Activated CD8-positive, alpha-beta T cell treated with anti-CD3 and anti-CD28 coated beads, Interleukin-2, amount 10 ng/mL, durations not matched to agents 7 days and 5 days (primary cell): ENCODE measurements at places on chromosomes 11 and 22.

DNA sequence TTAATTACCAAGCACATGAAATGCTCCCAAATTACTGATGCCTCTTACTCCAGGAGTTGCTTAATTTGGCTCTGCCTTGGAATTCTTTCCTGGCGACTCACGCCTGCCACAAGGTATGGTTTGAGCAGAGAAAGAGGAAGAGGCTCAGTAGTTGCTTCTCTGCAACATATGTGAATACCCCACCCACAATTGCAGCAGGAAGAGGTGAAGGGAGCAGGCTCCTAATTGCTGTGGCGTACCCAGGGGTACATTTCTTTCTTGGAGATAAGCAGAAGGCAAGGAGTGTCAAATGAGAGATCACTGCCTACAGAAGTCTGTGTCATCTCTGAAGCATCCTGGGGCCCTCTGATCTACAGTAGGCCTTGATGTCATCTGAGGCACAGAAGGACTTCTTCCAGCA, 10.6 kb upstream of the NNMT start:
- no peak for DNase-seq

DNA sequence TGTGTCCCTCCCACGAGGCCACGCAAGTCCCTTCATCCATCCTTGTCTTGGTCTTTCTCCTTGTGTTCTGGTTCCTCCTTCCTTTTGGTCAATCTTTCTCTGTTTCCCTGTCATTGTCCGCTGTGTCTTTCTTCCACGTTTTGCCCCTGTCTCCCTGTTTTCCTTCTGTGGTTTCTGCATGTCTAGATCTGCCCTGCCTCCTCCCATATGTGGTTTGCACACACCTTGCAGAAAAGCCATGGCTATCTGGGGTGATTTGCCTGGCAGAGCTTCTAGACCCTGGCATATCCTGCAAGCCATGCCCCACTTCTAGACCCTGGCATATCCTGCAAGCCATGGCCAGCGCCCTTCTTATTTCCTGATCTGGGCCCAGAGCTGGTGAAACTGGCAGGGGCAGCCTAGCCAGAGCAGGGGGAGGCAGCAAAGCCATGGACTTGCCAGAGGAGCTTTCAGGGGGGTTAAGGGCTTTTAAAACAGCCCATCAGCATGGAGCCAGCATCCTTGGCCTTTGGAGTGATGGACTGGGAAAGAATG, 131.6 kb upstream of the NECTIN1 start:
- no peak for DNase-seq

DNA sequence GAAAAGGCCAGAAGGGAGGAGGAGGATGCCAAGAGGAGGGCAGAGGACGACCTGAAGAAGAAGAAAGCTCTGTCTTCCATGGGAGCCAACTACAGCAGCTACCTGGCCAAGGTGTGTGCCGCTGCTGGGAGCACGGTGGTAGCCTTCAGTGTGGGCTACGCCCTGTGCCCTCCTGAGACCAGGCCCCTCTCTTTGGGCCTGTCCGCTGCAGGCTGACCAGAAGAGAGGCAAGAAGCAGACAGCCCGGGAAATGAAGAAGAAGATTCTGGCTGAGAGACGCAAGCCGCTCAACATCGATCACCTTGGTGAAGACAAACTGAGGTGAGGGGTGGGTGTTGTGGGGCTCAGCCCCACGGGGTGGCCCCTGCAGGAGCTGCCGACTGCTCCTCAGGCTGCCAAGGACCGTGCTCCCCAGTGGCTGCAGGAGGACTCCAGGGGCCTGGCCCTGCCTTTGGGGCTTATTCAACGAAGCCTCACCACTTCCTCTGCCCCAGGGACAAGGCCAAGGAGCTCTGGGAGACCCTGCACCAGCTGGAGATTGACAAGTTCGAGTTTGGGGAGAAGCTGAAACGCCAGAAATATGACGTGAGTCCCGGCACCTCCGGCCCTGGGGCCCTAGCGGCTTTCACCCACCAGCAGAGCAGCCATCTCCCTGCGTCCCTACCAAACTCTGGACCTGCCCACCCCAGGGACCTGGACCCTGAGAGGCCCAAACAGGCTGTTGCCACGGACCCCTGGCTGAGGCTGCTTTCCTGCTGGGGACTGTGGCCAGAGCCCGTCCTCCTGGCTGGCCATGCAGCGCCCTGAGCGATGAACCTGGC, 12.6 kb upstream of the MRPL23 start:
- no peak for DNase-seq

- no peak for DNase-seq
Observed at GRCh38 chr22:20089226-20089976, 9.4 kb downstream of the DGCR8 start.

GRCh38 chr11:121159741-121160140, 58.7 kb downstream of the TECTA start:
- DNase-seq = no peak

DNA sequence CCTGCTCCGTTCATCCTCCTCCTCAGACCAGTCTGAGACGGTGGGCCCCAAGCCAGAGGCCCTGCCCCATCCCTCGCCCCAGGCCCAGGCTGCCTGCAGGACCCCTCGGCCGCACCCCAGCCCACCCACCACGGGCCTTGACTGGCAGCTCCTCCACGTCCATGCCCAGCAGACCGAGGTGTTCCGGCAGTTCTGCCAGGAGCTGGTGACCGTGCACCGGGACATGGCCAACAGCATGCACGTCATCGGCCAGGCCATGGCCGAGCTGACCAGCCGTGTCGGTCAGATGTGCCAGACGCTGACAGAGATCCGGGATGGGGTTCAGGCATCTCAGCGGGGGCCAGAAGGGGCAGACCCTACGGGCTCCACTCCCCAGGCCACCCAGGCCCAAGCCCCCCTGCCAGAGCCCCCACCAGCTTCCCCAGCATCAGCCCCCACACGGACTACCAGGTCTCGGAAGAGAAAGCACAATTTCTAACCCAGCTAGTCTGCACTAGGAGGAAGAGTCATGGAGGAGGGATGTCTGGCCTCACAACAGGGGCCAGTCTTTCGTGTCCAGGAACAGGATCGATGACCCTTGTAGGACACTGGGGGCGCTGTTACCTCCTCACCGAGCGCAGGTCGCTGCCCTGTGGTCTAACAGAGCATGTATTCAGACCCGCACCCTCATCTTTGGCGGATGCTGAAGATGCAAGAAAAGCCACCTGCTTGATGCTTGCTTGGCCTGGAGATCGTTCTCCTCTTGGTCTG, 66.3 kb downstream of the PRDM11 start:
- no peak for DNase-seq

GRCh38 chr11:24588081-24588480, 91.2 kb downstream of the LUZP2 start:
- DNase-seq = no peak

DNA sequence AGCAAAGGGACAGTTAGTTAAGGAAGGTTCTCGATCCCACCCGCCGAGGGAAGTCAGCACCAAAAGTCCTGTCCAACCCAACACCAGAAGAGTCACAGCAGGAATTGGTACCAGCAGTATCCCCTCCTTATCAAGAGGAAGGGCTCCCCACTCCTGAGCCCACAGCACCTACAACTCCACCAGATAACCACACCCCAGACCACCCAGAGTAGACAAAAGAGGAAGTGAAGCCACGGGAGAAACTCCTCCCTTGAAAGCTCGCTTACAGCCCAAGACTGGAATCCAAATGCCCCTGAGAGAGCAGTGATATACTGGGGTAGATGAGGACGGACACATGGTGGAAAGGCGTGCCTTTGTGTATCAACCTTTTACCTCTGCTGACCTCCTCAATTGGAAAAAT, 7.3 kb upstream of the CD5 start:
- DNase-seq = no peak

DNA sequence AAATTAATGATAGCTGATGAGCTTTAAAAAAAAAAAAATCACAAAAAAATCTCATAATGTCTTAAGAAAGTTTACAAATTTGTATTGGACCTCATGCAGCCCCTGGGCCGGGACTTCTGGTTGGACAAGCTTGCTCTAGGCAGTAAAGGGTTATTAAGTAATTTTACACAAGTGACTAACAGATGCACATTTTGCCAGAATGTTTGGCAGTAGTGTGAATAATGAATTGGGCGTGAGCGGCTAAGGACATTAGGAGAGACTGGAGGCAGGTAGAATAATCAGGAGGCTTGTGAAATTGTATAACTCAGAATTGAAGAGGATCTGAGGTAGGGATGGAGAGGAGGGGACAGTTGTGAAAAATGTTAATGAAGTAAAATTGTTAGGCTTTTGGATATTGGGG, 77.4 kb downstream of the HIPK3 start:
- no peak for DNase-seq
